Activated T-cell treated with anti-CD3 and anti-CD28 coated beads, Interleukin-2, amount 50 U/mL, for 4 hours (primary cell): ENCODE measurements at places on chromosomes 16 and 17.
A peak's percentile ranks its signal among the peaks of the same experiment; 100 is the strongest.

DNA sequence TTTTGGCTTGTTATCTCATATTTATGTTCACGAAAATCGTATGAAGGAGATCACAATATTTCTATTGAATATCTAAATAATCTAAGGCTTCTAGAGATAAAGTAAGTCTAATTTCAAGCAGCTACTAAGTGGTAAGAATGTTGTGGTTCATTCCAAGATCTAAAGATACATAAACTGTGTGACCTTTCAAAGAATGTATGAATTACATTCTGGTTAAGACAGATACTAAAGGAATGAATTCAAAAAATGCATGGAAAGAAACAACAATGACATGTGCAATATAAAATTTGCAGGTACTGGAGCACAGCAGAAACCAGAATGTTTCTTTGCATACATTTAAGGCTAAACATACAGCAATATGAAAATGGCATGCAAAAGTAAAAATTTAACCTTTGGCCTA lies 1214.6 kb downstream of the CDH8 start:
- DNase-seq, result no peak

DNA sequence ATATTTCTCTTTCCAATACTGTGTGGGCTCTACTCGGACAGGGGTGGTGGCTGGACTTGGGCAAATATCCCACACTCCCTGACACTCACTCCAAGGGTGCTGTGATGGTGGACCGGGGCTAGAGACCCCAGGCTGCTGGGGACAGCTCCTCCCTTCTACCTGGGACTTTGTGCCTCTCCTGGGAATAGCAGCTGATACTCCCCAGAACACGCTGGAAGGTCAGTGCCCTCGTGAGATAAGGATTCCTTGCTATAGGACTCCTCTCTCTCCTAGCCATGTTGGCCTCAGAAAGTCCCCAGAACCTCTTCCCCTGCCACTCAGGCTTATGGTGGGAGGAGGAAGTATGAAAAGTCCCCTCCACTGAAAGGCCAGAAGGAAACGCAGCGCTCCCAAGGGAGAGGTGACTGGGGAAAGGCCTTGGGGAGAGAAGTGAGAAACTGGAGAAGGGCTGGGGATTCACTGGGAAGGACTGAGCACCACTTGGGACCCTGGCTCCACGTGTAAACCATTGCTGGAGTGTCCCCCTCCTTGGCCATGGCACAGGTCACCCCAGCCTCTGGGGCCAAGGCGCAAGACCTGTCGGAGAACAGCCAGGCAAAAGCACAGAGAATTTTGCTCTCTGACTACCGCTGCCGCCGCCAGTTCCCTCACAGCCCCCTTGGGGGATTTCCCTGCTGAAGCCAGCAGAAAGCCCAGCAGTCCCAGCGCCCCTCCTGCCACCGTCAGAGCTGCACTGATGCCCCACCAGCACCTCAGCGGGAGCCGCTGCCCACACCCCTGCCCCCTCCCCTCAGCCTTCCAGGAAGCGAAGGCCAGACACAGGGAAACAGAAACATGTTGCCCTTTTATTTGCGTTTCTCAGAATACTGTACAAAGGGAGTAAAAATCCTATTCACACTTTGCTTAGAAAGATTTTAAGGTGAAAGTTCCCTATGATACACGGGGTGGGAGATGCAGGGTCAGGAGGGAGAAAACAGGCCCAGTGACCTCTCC lies 2.1 kb upstream of the GSDMB start:
- peak; percentile 54 for DNase-seq

DNA sequence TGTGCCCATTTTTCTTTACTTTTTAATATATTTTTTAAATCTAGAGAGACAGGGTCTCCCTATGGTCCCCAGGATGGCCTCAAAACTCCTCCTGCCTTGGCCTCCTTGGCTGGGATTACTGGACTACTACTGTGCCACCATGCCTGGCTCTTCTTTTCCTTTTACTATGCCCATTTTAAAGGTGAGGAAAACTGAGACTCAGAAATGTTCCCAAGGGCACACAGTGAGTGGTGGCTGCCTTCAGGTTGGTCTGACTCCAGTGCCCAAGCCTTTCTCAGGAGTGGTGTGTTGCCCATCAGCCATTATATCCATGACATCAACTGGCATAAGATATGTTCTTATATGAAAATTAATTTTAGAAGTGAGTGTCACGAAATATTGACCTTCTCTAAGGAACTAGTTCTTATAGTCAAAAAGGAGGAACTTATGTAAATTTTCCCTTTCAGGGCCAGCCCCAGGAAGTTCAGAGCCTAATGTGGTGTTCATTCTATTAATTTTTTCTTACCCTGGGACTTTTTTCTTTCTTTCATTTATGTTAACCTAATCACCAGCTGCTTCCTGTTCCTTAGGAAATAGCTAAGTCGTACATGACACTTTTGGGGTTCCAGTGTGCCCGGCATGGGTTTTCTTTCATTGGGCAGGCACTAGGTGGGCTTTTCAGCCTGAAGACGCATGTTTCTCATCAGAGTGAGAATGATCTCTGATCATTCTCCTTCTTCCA lies 17.9 kb upstream of the SPN start:
- no peak for DNase-seq

DNA sequence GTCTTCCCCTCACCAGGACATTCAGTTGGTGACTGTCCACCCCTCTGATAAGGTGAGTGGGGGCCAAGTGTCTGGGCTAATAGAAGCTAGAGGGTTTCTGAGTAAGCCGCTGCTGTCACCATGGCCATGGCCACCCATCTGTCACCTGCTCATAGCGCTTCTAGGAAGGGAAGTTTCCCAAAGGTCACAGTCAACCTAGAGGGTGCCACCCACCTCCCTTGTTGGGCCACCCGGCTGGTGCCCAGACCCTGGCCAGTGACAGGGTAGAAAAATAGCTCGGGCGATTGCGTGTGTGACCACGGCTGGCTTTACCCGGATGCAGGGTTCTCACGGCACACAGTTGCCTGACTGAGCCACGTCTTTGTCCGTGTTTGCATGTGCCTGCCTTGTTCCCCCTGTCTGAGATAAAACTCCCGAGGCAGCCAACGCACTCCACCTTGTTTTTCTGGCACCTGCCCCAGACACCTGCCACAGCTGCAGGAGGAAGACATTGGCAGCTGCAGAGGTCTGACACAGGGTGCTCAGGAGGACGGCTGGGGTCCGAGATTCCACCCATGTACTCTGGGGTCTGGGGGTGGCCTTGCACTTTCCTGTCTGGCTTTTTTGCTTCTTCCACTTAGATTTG lies 809 bp downstream of the PIRT start:
- DNase-seq, result no peak

DNA sequence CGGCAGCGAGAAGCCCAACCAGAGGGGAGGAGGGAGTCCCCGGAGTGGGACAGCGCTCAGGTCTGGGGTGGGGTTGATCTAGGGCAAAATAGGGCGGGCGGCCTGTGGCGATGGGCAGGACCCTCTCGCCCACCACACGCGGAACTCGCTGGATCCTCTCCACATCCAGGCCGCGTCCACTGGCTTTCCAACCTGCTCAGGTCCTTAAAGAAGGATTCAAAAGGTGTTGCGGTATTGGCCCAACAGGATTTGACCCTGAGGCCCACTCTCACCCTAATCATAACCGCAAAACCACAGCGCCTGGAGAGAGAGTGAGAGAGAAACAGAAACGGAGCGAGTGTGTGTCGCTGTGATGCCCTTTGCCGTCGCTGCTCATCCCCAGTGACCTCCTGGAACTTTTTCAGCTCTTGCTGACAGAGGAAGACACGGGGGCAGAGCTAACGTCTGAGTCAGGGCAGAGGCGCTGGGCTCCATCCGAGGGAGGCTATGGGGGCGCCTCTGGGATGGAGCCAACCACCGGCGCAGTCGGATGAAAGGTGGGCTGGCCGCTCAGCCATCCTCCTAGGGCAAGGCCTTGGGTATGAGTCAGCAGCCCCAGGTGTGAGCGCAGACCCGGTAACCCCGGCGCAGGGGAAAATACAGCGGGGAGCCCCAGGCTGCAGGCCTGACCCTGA lies 16.7 kb upstream of the OR1F1 start:
- peak; percentile 70 for DNase-seq

- DNase-seq, result no peak
These were observed 23.6 kb downstream of the CFAP20 start for GRCh38 chr16:58105631-58106030.

GRCh38 chr16:84652566-84652965 lies 4.3 kb downstream of the KLHL36 start:
- DNase-seq, result peak; percentile 12

DNA sequence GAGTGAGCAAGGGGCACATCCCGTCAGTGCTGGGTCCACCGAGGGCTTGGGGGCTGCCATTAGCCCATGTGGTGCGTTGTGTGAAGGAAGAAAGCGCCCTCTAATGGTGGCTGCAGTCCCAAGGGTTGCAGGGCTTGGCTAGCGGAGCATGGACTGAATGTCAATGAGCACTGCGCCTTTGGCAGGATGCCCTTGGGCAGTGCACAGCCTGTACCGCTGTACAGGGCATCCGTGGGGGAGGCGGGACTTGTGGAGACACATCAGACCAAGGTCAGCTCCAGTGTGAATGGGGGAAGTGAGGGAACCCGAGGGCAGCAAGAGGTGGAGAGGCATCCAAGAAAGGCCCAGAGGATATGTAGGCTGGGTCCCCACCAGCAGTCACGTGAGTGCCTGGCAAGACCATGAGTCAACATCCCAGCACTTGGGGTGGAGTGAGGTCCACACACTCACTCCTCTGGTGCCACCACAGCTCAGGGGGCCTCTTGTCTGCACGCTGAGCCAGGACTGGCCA lies 75.5 kb upstream of the MED9 start:
- DNase-seq, result no peak

DNA sequence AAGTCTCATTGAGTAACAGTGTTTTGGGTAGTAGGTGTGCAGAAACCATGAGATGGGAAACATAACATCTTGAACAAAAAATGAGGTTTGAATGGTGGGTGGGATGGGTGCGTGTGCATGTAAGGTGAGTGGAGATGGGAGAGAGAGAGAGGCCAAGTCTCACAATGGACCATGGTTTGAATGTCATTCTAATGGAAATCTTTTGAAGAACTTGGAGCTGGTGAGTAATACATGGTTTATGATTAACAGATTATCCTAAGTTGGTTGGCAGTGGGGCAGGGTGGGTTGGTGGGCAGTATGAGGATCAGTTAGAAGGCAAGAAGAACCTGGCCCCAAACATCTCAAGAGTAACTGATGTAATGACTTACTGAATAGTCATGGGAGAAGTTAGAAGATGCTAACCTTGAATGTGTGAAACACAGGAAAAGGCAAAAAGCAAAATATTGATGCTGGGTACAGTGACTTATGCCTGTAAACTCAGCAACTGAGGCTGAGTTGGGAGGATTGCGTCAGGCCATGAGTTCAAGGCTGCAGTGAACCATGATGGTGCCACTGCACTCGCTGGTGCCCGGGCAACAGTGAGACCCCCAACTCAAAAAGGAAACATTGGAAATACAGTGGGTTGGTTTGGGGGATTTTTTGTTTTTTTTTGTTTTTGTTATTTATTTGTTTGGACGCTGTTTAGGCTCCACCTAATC lies 32.7 kb downstream of the ZNF207 start:
- DNase-seq, result no peak

DNA sequence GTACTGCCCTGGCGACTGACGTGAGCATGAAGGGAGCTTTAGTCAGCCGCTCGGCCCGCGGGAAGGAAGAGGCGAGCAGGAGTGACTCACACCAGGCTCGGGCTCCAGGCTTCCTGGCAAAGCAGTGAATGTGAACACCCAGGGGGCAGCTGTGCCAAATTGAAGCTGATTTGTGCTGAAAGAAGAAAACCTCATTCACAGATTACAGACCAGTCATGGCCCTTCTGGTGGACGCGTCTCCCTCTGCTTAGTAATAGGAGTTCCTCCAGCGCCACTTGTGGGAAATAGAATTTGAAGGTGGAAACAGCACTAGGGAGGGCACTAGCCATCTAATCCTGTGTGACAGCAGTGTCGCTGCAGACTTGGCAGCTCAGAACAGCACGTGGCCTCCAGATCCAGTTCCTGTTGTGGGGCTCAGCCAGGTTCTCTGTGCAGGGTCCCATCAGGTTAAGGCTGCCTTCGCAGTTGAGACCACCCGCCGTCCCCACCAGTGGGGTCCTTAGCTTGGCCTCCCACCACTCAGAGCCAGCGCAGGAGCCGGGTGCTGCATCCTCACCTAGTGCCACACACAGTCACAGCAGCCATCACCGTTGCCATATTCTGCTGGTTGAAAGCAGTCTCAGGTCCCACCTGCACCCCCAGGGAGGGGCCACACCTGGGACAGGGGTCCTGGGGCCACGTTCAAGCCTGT lies 164.5 kb upstream of the CHMP6 start:
- DNase-seq, result no peak

DNA sequence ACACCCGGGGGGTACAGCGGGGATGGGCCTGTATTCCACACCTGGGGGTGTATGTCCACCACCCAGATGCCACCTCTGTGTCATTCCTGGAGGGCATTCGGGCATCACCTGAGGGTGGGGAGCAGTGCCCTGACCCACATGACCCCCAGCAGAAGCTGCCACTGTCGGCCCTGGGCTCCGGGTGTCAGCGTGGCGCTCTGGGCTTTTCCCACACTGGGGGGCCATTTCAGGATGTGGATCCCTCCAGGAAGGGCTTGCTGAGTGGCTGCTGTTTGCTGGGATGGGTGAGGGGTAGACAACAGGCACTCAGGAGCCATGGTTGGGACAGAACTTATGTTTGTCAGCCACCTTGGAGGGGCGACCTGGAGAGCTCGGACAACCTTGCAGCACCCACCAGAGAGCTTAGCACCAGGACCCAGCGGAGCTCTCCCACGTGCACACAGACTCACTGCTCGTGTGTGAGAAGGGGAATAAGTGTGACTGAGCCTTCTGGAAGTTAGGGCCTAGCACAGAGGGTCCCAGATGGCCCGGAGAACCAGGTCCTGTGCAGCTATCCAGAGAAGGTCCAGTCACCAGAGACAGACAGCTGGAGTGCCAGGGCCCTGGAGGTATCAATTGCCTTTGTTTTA lies 102.7 kb downstream of the METRNL start:
- DNase-seq, result no peak

DNA sequence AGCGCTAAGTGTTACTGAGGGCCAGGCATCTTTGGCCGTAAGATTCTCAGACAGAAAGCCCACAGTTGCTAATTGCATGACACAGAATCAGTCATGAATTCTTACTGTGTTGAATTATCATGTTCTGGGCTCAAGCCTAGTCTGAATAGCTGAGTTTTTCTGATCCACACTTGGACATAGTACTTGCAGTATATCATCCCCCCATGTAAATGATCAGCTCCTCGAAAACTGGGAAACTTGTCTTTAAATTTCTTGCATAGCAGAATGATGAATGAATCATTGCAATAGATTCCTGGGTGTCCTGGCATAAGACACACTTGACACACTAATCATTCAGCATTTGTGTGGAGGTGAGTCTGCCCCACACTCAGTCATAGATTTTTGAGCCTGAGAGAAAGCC lies 2.2 kb downstream of the MLYCD start:
- DNase-seq, result no peak

DNA sequence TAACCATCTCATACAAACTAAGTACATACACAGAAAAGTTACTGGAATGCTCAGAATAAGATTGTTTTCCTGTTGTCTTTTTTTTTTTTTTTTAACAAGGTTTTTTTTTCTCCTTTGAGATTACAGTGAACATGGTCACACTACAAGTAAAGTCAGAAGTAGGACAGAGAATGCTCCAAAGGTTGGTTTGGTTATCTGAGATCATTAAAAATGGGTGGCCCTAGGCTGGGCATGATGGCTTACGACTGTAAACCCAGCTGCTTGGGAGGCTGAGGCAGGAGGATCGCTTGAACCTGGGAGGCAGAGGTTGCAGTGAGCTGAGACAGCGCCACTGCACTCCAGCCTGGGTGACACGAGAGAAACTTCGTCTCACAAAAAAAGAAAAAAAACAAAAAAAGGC lies 6.9 kb upstream of the ST6GALNAC1 start:
- DNase-seq, result no peak
